ENCODE measurements at places on chromosomes 2 and 18.

- DNase-seq: no peak
Measured at GRCh38 chr2:20223407-20224163, 1.3 kb downstream of the SDC1 start.

GRCh38 chr2:60365556-60365955 is 187.9 kb downstream of the BCL11A start:
- no peak for DNase-seq

DNA sequence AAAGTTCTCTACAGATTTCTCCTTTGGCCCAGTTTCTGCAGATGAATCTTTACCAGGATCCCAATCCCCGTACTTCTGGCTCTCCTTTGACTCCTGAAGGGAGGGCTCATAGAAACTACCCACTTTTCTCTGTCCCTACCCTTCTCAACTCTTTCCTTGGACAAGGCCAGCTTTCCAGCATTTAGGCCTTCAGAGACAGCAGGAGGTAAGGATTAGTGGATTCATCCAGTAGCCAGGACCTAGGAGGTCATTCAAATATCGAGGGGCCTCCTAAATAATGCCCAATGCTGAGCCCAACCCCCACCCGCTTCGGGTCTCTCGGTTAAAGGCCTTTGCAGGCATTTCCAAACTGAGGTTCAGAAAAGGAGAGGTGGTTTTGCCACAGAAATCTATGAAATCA is 4.8 kb upstream of the ZNF532 start:
- no peak for DNase-seq

DNA sequence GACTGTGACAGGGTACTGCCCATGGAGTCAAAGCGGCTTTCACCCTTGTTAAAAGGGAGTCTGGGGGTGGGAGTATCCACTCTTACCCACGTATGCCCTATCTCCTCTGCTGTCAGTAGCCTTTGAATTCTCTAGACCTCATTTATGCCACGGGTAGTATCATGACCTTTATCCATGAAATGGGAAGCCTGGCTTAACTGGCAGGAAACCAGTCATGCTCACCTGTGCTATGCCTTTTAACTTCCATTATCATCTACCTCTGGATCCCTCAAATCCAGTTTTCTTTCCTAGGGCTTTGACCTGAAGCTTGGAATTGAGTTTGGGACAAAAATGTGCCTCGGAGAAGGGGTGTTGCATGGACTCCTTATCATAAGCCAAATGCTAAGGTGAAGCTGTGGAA is 30.0 kb downstream of the MYO3B start:
- DNase-seq: no peak

GRCh38 chr18:26293982-26294381 is 67.7 kb downstream of the TAF4B start:
- no peak for DNase-seq

DNA sequence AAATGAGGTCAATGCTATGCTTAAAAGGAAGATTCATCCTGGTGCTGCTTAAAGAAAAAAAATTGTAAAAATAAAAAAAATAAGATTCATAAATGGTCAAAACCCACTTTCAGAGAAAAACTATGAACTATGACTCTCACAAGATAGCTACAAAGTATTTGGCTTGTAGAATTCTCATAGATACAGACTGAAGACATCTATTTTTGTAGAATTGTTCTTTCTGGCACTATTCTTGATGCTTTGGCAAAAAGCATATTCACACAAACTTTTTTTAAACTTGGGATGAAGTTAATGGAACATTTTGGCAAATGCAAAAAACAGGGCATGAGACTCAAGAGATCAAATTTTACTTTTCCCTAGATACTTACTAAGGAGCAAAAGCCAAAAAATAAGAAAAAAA is 12.5 kb upstream of the ANKRD29 start:
- DNase-seq: no peak

DNA sequence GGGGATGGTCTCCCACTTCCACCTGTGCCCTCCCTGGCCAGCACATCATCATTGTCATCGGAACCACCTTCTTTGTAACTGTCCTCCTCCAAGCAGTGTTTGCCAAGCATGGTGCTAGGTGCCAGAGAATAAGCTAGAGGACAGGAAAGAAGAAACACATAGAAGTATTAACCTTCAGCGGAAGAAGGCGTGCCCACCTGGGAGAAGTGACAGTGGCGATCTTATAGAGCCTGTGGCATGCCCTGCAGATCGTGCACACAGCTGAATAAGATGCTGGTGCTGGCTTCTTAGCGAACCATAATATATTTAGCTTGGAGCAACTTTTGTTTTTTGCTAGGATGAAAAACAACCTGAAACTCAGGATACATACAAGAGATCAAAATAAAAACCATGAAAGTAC is 148.0 kb downstream of the FAM210A start:
- DNase-seq: no peak

GRCh38 chr2:235270956-235271355 is 222.9 kb upstream of the AGAP1 start:
- DNase-seq: no peak

DNA sequence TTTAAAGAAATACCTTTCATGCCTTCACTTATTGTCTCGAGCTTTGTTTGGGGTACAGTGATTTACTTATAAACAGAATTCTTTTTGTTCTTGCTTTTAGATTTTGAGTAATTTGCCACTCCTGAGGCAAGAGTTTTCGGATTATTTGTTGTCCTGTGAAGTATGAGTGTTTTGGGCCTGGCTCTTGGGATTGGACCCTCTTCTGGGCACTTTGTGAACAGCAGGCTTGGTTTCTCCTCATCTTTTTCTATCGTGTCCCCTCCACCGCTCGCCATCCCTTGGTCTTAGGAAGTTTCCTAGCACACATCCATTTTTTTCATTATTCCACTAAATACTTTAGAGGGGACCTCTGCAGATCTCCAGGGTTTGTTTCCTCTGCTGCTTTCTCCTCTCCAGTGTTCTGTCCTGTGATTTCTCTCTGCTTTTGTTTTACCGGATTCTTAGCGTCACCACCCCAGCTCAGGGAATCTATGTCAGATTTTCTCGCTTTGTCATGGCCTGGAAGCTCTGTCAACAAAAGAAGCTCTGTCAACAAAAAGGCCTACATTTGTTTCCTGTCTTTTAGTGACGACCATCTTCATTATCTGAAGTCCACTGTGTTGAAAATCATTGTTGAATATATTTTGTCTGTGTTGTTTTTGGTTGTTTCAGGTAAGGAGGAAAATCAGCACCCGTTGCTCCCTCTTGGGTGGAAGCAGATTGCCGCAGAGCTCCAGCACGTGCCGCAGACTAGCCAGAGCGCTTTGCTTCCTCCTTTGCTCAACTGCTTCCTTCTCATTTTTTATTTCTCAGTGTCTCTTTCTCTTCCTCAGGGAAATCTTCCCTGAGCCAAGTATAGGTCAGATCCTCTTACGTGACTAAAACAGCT is 27.8 kb downstream of the ANKRD62 start:
- DNase-seq: no peak

DNA sequence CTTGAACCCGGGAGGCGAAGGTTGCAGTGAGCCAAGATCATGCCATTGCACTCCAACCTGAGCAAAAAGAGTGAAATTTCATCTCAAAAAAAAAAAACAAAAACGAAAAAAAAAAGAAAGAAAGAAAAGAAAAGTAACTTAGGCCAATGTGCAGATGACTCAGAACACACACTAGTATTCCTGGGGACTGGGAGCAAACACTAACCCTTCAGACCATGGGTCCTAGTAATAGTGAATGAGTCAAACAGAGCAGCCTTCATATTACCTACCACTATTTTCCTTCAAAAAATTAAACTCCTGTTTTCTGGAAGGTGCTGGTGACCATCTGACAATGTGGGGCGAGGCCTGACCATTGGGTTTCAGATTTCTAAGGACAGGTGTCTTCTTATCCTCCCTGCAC is 253.4 kb downstream of the PIEZO2 start:
- DNase-seq: no peak

- DNase-seq: no peak
Measured at GRCh38 chr2:50885948-50886347, 146.0 kb downstream of the NRXN1 start.

DNA sequence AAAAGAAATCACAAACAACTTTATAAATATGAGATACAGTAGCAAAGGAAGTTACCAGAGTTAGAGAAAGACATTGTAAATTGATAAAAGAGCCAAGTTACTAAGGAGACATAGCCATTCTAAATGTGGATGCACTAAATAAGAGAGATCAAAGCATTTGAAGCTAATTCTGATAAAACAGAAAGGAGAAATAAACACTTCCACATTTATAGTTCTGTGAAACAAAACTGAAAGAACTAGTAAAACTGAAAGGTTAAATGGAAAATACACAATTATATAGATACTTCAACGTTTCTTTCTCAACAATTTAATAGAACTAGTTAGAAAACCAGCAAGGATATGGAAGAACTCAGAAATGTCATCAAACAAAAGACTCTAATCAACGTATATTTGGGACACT is 309.0 kb upstream of the CDH2 start:
- DNase-seq: no peak

DNA sequence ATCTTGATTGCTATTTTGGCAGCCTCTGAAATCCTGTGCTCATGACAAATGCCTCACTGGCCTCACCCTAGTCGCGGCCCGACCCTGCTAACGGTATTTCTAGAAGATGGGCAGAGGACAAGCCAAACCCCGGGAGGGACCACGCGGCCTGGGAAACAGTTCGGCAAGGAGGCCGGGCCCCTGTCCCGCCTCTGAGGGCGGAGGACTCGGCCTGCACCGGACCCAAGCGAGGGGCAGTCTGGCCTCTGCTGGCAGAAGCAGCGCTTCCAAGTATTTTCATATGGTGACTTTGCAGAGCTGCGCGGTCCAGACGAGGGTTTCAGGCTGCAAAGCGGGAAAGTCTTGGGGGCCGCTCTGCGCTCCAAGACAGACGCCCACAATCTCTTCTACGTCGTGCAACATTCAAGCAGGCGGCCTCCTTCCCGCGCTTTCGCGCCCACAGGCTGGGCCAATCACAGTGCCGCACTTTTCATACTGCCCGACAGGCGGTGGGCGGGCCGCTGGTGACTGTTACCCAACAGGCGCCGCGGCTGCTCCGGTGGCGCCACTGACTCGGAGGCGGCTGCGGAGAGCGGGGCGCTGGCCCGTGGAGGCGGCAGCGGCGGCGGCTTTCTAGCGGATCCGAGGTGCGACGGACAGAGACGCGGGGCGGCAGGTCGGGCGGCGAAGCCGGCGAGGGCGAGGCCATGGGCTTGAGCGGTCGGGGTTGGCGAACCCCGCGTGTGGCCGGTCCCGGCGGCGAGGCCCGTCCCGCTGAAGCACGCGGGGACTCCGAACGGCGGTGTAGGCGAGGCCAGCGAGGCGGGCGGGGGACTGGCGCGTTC is at the start of gene RBM44:
Gene RBM44, plus strand, starts transcription at position 544 of the 824 bp plus-strand sequence. CDS start 14,831 bp downstream, outside the sequence.
- DNase-seq: no peak

DNA sequence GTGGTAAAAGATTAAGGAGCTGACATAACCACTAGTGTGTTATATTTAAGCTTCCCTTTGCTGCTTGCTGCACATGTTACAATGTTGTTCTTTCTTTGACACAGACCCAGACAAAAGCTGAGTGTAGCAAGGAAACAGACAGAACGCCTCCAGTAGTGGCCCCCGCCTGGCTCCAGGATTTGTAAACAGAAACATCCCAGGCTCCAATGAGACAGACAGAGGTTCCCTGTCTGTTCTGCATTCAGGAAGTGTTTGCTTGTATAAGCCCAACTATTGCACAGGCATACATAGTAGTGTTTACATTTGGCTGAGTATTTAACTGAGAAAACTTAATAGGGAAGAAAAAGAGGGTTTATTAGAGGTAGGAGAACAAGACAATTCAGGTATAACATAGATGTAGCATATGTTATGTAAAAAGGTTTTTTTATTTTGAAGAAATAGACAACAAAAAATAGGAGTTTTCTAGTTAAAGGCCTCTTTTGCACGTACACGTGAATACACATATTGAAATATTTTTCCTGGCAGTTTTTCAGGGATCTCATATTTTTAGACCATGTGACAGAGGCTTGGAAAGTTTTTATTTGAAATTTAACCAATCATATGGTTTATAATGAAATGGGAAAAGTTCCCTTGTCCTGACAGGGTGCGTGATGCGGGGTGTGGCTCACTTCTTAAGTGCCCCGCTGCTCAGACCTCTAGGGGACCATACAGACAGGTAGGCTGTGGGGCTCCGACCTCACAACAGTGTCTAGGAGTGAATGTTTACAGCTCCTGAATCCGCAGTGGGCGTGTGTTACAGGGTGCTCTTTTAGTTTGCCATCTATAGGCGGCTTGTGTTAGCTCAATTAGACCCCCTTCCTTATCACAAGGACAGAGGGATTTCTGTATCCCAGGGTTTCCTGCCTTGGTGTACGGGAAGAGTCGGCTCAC is 118.4 kb downstream of the BMPR2 start:
- DNase-seq: no peak

- DNase-seq: no peak
Measured at GRCh38 chr2:196380098-196380497, 208.7 kb upstream of the STK17B start.

DNA sequence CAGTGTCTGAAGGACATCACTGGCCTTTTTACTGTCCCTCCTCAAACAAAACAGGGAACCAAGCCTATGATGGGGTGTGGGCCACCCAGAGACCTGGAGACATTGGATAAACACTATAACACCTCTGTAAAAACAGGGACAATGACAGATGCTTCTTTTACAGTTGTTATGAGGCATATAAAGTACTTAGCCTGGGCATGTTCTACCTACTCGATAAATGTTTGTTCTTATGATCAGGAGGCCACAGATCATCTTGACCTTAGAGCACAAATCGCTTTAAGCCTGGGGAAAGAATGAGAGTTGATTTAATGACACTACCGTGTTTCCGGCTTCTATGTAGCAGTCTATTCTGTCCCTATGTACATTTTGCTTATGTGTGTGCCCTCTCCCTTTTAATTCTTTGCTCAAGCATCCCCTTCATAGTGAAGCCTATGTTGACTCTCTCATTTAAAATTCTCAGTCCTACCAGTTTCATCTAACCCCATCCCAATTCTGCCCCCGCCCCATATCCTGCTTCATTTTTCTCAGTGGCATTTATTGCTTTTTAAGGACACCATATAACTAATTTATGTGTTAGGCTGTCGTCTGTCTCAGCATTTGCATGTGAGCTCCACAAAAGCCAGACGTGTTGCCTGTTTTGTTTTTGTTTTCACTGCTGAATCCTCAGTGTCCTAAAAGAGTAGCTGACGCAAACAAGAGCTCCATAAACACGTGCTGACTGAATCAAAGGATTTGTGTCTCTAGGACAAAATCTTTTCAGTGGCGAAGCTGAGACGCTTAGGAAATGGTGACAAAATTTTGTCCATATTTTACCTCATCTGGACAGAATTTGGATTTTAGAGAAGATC is 182.3 kb upstream of the ST6GAL2 start:
- DNase-seq: no peak
